Activated CD4-positive, alpha-beta T cell treated with anti-CD3 and anti-CD28 coated beads, Interleukin-2, amount 10 ng/mL, durations not matched to agents 7 days and 5 days (primary cell): ENCODE measurements at places on chromosomes 4 and X. TPM values are rescaled to one million over a fixed set of nuclear protein-coding genes. Genes with fewer than 3 reads are reported as not detected.

Gene COL4A6
- total RNA-seq = not detected

GRCh38 chr4:38519666-38520065 is 144.3 kb upstream of the KLF3 start:
- DNase-seq = no peak

GRCh38 chr4:169993531-169993930 is 32.7 kb downstream of the MFAP3L start:
- DNase-seq = no peak

Gene GABRG1
- total RNA-seq = not detected

DNA sequence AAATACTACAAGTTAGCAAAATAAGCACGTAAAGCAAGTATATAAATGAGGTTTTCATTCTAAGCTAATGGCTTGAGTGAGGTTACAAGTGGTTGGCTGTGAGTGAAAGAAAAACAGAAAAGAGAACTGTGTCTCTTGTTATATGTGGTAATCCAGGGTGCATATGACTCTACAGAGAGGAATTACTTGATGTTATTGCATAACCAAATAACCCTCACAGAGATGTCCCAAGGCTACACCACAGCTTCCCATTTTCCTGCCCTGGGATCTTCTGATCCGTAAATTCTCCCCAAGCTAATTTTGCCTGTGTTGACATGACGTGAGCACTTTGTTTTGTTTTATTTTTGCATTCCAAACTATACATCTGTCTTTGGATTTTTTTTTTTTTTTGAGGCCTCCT is 470.0 kb upstream of the INTU start:
- DNase-seq = no peak

DNA sequence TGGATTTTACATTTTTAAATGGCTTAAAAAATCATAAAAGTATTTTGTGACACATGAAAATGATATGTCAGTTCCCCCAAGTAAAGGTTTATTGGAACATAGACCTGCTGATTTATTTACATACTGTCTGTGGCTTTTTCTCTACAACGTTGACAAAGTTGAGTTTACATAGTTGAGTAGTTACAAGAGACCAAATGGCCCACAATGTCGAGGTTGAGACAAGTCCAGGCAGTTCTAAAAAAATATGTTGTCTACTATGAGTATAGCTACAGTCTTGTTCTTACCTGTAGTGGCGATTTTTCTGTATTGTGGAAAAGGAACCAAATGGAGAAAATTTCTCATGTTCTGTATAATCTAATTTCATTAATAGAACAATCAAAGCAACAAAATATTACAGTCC is 163.2 kb downstream of the FRAS1 start:
- DNase-seq = no peak
